ENCODE measurements at places on chromosomes 6 and 20.

- no peak for DNase-seq
Observed at GRCh38 chr6:102907181-102907580, 1513.7 kb downstream of the GRIK2 start.

DNA sequence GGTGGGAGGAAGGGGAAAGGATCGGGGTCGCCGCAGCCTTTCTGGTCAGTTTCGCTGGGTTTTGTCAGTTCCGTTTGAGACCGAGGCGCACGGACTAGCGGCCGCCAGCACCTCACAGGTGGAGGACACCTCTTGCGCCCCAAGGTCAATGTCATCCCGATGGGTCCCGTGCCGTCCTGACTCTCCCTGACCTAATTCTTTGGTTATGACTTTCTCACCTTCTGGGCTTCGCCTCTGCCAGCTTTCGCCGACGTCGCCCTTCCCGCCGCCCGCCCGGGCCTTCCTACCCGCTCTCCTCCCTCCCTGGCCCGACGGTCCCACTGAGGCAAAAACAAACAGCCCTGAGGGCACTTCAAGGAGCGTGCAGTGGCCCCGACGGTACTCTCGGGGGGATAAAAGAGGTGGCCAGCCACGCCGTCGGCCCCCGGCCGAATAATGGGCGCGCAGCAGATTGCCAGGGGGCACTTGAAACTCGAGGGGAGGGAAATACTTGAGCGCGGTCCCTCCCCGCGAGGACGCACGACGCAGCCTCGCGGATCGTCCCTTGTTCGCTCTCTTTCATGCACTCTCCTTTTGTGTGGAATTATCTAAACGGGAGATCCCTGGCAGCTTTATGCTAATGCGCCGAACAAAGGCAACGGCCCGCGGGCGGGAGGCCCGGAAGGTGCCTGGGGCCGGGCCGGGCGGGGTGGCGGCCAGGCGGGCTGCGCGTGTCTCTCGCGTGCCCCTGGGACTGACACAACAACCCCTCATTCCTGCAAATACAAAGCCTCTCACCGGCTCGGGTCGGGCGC is 3.9 kb upstream of the INSM1 start:
- no peak for DNase-seq

- DNase-seq: no peak
Observed at GRCh38 chr20:45181639-45182038, 6.9 kb downstream of the PI3 start.

- no peak for DNase-seq
Observed at GRCh38 chr6:130975325-130975724, 87.7 kb downstream of the EPB41L2 start.

DNA sequence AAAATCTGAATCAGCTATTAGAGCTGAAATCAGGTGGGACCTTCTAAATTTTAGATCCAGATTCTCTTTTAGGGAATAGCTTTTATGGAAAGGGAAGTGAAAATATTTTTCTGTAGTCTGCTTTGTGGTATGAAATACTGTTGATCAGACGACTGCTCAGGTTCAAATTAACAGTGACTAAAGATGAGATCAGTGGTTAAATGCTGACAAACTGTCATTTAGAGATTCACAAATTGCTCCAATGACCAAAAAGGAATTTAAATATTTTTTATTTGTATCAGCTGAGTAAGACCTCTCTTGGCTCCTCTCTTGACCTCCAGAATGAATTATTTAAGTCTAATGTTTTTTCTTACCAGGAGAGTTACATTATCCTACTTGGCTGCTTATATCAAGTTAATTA is 77.3 kb downstream of the KCNQ5 start:
- no peak for DNase-seq

DNA sequence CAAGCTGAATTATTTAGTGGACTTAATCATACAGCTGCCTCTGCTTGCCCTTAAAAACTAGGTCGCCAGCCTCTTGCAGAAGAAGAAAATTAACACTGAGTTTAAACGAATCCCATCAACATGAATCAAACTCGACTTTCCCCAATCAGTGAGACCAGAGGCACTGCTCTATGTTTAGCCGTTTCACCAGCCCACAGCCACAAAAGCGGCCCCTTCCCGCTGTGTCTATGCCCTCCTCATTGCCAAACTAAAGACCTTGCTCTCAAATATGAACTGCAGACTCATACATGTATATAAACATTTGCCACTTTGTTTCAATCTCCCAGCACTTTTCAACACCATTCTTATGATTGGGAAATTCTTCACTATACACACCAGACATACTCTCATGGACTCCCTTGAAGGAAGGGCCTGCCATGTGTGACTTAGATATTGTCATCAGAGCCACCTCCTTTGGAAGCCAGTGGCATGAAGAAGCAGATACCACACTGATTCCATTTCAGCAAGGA is 105.8 kb upstream of the ADGRF1 start:
- no peak for DNase-seq

DNA sequence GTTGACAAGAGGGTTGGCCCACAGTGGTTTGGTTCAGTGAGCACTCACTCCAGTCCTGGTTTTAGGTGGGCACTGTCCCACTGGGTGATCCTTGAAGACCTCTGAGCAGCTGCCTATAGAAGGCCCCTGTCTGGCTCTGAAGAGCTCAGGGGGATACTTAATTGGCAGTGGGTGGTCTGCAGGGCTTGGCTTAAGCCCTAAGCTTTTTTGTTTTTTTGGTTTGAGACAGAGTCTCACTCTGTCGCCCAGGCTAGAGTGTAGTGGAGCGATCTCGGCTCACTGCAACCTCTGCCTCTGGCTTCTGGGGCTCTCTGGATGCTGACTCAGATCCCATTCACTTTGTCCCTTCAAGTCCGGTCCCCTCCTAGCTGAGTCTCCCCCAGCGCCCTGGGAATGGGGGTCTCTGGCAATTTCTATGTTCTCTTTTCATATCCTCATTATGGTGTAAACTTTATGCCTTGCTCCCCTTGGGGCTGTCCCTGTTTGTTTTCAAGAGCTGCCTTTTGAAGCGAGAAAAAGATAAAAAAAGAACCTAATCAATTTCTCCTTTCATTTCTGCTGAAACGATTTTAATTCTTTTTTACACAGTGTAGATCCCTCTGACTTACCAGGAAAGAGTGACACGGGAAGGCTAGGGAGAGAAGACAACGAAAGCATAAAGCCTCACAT is 12.2 kb upstream of the KCNG1 start:
- no peak for DNase-seq

GRCh38 chr20:24936526-24937407 is 12.3 kb upstream of the CST7 start:
- DNase-seq: no peak

GRCh38 chr20:48411919-48412522 is 415.8 kb downstream of the PREX1 start:
- DNase-seq: no peak

- DNase-seq: no peak
Observed at GRCh38 chr20:37419307-37419706, 73.4 kb downstream of the SRC start.

- no peak for DNase-seq
Observed at GRCh38 chr6:14072084-14072483, 45.5 kb upstream of the CD83 start.

GRCh38 chr6:50905297-50905696 is 86.6 kb downstream of the TFAP2B start:
- DNase-seq: no peak

- no peak for DNase-seq
Observed at GRCh38 chr20:24773168-24773567, 175.9 kb upstream of the CST7 start.

- DNase-seq: no peak
Observed at GRCh38 chr6:71138376-71138775, 150.2 kb upstream of the OGFRL1 start.

DNA sequence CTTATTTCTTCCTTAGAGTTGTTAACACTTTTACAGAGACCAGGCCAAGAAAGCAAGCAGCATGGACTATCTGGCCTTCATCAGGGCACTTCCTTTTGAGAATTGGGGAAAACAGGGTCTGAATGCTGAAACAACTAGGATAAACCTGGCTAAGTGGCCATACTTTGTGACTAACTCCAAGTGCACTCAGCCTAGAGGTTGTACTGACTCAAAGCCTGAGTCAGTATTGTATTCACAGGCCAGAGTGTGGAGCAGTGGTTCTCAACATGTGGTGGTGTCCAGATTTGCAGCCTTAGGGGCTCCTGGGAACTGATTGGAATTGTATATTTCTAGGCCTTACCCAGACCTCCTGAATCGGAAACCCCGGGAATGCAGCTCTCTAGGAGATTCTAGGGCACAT is 20.1 kb downstream of the SEC23B start:
- no peak for DNase-seq

DNA sequence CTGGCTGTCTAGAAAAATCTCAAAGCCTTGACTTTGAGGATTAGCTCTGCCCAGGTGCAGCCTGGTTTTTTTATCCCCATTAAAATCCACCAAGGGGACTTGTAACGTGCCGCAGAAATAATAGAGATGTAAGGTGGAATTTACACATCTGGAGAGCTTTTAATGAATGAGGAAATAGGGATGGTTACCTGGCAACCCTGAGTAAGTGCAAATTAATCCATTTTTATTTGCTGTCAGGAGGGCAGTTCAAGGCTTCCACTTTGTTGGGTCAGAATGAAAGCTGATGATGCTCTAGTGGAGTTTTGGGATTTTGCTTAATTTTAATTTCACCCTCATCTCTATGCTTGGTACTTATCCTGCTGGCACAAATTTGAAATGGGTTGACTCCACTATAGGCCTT is 163.4 kb upstream of the CEP162 start:
- DNase-seq: no peak

- no peak for DNase-seq
Observed at GRCh38 chr6:108071736-108072276, 2.7 kb downstream of the OSTM1 start.

- no peak for DNase-seq
Observed at GRCh38 chr6:80460257-80460865, 353.9 kb downstream of the BCKDHB start.

- no peak for DNase-seq
Observed at GRCh38 chr6:141752677-141753076, 380.0 kb upstream of the GJE1 start.

DNA sequence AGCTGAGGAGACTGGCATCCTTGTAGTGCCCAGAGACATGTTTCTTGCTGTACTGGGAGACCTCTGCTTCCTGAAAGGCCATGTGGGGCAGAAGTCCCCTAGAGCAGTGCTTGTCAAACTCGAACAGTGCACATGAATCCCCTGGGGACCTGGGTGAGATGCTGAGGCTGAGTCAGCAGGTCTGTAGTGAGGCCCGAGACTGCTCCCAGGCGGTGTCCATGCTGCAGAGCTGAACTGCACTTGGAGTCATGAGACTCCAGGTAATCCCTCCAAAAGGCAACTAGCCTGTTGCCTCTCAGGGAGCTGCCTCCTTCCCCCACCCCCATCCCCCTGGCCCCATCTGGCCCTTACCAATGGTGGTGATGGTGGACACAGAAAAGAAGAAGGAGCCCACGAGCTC is 3.7 kb downstream of the KCNK17 start:
- no peak for DNase-seq

- DNase-seq: no peak
Observed at GRCh38 chr6:4788953-4789584, 12.9 kb downstream of the CDYL start.

DNA sequence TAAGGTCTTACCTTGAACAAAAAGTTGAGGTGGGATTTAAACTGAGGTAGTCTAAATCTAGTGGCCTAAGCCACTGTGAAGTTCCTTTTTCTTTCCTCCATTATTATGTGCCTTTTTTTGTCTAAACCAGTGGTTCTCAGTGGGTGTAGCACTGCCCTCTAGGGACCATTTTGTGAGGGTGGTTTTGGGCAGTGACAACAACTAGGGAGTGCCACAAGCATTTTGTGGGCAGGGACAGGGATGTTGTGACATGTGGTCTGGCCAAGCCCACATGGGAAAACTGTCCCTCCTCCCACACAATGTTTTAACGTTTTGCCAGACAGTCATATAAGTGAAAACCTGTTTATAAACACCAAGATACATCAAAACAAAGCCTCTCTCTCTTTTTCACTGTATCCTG is 899.4 kb upstream of the FLRT3 start:
- DNase-seq: no peak

GRCh38 chr6:109370792-109371191 is 11.5 kb downstream of the CD164 start:
- DNase-seq: no peak

- DNase-seq: no peak
Observed at GRCh38 chr6:168118935-168119334, 39.9 kb upstream of the FRMD1 start.

DNA sequence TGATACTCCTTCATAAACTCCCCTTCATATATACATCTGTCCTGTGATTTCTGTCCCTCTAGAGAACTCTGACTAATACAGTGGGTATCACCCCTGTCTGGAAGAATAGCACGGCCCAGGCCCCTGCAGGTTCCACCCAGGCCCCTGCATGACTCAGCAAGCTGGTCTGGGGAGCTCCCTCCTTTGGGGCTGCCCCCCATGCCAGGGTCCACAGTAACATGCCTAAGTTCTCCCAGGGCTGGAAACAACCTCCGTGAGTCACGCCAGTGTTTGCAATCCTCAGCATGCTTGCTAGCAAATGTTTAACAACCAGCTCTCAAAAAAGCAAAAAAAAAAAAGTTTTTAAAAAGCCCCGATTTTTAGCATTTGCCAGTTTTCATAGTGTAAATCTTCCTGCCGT is 134.3 kb upstream of the CDH4 start:
- no peak for DNase-seq

DNA sequence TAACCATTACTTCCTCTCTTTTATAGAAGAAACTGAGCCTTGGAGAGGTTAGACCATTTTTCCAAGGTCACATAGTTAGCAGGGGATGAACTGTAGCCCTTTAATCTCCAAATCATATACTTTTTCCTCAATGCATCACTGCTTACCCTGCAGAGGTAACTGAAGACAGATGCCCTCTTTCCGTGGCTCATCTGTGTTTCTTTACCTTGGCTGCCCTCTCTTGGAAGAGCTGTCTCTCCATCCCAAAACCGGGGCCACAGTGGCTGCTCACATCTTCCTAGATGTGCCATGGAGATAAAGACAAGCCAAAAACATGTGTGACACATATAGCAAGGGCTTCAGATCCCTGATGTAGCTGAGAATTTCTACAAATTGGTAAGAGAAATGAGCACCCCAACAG is 581 bp upstream of the ALDH8A1 start:
- DNase-seq: no peak

GRCh38 chr6:17606606-17607005 is 6.5 kb downstream of the FAM8A1 start:
- no peak for DNase-seq

Measured in activated CD4-positive, alpha-beta T cell treated with anti-CD3 and anti-CD28 coated beads for 4 hours (primary cell).